Central memory CD4-positive, alpha-beta T cell (primary cell): ENCODE measurements at places on chromosomes 7 and 10.

- no peak for DNase-seq
These were observed 22.2 kb downstream of the FAM20C start for GRCh38 chr7:214410-215212.

DNA sequence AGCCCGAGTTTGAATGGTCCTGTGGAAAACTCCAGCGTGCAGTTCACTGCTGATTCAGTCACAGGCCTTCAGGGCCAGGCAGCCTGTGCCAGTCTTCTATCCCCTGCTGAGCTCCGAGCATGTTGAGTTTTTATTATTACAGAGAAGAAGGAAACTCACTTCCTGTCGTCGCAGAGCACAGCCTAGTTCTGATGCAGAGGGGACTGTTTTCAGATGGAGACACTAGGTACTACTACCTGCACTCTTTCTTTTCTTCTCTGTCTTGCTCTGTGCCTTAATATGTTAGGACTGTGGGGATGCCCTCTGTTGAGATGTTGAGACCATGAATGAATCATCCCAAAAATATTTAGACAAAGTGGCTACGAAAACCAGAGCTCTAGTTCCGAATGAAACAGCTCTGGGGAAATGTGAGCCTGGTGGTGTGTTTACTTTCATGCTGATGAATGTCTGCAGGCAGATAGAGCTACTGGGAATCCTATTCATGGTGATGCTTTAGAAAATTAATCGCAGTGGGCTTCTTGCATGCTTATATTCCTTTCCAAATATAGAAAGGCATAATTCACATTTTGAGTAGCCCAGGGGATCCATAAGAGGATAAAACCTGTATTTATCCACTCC is 29.6 kb downstream of the CASP7 start:
- DNase-seq, result no peak

DNA sequence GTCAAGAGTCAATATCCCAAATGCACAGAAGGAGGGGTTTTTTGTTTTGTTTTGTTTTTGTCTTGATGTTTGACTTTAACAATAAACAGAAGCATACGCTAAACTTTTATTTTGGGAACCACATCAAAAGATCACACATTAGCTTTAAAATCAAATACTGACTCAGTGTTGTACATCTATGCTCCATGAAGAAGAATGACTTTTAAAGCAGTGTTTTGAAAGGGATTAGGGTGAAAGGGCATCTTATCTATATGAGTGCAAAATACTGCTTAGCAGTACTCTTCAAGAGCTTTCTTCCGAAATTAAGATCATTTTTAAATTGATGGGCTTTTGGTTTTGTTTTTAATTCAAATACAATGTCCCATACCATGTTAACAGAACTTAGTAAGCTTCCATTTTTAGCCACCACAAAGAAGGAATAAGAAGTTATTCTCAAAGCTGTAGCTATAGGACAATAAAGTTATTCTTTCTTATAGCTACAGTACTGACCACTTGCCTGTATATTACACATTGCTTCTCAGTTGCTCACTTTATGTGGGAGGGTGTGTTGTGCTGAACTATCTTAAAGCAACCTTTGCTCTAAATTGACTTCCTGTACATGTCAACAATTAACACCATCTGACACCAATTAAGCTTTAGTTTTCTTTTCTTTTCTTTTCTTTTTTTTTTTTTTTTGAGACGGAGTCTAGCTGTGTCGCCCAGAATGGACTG is 144.3 kb upstream of the KAT6B start:
- no peak for DNase-seq

DNA sequence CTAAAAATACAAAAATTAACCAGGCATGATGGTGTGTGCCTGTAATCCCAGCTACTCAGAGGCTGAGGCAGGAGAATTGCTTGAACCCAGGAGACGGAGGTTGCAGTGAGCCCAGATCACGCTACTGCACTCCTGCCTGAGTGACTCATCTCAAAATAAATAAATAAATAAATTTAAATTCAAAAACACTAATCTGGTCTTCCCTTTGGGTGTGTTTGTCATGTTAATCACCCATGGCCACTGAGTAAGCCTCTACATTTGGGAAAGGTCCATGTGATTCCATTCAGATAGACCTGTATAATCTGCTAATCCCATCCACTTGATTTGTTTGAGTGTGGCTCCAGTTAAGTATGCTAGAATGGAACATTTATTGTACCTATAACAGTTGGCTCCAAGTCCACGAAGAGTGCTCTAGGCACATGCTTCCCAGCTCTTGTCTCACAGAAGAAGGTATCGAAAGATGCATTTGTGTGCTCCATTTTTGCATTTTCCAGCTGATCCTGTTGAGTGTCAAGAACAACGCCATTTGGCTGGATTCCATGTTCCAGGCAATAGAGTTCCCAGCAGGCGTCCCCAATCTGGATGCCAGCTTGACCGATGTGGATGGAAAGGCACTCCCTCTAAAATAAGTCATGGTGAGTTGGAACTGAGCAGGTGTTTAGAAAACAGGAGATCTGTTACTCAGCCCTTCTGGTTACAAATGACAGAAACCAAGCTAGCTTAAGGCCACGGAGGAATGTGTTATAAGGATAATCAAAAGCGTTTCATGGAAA is 4.0 kb downstream of the TUBAL3 start:
- no peak for DNase-seq

DNA sequence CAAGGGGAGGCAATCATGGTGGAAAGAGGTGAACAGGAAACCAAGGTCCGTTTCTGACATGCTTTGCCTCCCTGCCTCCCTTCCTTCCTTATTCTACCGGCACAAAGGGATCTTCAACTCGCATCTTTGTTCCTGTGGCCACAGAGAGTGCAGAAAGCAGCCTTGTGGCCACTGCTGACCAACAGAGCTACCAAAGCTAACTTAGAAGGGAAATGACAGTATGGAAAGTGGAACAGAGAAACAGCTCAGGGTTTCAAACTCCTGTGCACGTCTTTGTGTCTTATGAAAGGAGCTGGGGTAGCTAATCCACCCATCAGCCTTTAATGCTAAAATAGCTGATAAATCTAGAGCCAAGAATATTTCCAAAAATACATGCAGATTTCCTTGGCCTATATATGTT is 588.0 kb downstream of the SORCS1 start:
- DNase-seq, result no peak

DNA sequence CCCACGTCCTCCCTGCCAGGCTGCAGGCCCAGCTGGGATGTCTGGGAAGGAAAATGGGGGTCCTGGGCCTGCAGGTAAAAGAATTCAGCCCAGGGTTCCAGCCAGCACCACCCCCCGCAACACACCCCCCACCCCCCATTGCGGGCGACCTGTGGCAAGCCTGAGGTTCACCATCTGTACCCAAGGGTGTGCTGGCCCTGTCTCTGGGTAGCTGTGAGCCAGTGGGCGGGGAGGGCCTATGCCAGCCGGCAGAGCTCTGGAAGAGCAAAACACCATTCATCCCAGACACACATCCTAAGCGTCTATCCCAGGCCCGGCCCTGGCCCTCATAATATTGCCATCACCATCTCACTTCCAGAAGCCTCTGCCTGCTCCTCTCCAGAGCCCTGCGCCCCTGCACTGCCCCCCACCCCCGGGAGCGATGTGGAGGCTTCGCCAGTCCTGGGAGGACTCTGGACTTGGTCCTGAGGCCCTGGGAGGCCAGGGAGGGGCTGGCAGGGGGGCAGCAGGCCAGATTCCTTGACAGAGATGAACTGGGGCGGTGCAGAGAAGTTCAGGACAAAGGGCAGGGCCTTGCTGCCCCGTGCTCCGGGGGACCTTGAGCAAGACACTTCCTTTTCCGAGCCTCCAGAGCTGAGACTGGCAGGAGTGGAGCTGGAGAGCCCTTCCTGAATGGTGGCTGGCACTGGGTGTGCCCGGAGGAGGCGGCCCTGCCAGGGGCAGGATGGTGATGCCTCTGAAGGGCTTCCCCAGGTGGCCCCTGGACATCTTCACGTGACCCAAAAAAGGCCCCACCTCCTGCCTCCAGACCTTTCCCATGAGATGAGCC is 8.7 kb upstream of the TTYH3 start:
- no peak for DNase-seq

DNA sequence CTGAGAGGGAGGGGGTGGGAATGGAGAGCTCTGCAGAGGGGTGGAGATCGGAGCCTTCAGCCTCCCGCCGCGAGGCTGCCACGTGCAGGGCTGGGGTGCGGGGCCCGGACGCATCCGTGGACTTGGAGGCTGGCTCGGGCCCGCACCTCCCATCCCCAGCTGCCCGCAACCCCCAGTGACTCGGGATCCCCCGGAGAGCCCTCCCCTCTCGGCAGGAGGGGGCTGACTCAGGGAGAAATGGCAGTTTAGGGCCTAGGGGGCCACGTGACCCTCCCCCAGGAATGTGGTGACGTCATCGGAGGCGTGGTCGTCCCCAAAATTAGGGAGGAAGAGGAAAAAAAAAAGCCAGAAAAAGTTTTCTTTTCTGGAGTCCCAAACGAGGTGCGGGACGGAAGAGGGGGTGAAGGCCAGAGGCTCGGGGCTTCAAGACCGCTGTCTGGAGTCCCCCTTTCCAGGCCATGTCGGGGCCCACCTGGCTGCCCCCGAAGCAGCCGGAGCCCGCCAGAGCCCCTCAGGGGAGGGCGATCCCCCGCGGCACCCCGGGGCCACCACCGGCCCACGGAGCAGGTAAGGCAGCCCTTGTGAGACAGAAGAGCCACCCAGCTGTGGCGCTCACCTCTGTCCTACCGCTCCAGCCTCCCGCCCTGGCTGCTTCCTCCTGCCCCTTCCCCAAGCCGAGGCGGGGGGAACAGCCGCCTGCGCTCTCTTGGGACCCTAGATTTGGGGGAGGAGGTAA is at the start of gene TRIP6:
Gene TRIP6 (plus strand): TSS at position 348 of the 736 bp plus-strand sequence. CDS start 111 bp downstream, at position 459.
- DNase-seq, result peak; percentile 32

DNA sequence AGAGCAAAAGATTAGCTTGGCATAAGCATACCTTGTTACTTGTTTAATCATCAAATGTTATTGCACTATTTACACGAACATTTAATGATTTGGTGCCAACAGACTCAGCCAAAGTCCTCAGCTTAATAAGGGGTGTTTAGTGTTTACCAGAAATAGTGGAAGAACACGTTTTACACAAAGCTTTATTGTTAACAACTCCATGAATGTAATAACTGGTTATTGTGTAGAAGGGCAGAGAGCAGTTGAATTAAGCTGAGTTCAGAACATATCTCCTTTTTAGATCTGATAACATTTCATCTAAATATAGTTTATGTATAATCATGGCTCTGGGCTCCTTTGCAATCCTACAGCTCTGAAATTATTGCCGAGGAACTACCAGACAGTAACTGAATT is 99.1 kb downstream of the CABCOCO1 start:
- DNase-seq, result no peak

GRCh38 chr7:146319629-146320028 is 203.0 kb downstream of the CNTNAP2 start:
- DNase-seq, result no peak

DNA sequence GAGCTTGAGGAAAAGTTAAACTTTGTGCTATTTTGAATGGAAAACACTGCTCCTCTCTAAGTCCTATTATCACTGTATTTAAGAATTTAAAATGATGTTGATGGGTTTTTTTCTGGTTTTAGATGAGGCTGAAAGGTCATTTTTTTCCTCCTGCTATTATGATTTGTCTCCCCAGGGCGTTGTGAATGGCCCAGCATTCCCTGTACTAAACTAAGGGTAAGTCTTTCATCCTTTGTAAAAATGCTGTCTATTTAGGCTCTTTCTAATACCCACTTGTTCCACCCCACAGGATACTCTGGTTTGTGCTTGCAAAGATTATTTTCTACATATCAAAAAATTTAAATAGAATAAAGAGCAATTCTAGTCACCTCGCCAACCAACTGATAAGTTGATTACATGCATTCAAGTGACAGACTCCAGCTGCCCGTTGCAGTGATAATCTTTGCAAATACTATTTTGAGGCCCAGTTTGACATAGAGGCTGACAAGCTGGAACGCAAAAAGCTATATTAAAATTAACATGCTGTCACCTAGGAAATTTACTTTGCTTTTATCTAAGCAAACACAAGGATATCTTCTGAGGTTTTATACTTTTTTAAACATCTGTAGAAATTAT is 222.3 kb upstream of the TMEM229A start:
- DNase-seq, result no peak

- peak; percentile 7 for DNase-seq
These were observed 92.7 kb upstream of the GDF10 start for GRCh38 chr10:47207281-47207615.
